Ascending aorta (tissue), 2 donors: ENCODE measurements at places on chromosomes 13 and 19. TPM values are rescaled to one million over a fixed set of nuclear protein-coding genes. Genes with fewer than 3 reads are reported as not detected.

DNA sequence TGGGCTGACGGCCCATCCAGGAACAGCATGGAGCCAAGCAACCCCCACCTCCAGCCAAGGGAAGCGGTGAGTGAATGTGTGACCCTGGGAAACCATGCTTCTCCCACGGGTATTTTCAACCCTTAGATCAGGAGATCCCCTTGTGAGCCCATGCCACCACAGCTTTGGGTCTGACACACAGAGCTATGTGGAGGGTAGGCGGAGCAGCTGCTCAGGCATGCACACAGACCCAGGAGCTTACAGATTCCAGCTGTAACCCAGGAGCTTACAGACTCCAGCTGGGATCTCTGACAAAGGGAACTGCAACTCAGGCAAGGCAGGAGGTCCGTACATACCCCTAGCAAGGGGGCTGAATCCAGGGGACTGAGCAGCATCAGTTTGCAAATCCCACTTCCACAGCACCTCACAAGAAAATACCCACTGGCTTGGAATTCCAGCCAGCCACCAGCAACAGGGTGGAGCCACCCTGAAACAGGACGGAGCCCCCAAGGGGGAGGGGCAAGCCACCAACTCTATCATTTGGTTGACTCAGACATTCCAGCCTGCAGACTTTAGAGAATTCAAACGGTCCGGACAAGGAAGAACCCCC is 40.8 kb upstream of the RFXAP start:
- DNase-seq = no peak

DNA sequence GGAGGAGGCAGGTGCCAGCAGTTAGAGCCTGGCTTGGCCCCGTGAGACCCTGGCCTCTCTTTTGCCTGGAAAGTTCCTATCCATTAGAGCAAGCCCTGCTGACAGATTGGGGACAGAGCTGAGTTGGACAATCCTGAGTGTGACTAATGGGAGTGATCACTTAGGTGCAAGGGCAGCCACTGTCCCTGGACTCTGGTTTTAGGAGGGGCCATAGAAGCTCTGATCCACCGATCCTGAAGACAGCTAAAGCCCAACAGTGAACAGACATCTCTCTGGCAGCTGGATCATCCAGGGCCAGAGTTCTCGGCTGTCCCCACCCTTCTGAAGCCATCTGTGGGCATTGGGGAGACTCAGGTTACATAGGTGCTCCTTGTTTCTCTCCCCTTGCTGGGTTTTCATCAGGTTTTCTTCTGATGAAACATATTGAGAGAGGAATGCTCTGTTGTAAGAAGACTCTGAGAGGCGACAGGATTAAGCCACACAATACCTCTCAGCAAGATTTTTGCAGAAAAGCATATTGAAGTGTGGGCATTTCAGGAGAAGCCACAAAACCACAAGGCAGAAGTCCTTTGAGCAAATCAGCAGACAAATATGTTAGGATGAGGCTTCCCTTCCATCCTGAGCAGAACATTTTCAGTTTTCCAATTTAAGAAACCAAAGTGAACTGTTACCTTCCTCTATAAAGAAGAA is 288.0 kb upstream of the MAB21L1 start:
- DNase-seq = no peak

ATP1A3 gene
- 1.1 TPM for total RNA-seq

- DNase-seq = no peak
Observed at GRCh38 chr19:1685046-1685445, 32.6 kb upstream of the TCF3 start.

DNA sequence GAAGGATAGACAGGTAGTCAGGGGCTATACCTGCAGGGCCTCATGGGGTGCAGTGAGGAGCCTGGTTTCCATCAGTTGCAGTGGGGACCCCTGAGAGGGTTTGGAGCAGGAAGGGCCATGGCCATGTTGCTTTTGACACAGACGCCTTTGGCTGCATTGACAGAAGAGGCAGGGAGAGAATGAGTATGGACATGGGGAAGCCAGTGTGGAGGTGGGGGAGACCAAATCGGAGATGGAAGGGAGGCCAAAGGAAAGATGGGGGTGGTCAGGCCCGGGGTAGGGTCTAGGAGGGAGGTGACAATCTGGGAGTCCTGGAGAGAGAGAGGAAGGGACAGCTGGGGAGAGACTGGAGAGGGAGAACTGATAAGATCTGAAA is 1.3 kb downstream of the HSD11B1L start:
- DNase-seq = no peak

DNA sequence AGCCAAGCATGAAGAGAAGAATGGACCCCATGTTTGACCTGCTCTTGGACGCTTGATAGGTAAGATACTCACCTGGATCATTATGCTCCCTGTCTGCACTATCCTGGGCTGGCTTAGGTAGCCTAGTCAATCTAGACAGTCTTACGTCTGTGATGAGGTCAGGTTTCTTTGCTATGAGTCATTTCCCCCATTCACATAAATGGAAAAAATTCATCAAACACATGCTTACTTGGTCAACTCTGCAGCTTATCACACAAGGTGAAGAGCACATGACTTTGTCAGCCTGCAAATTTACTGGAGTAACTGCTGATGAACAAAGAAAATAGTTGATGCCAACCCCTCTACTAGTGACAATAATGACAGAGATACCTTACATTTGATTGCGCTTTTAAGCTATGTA is 170.0 kb downstream of the NUFIP1 start:
- DNase-seq = no peak

GRCh38 chr19:38304866-38305429 is 897 bp downstream of the C19orf33 start:
- no peak for DNase-seq

TPTE2 gene
- total RNA-seq = not detected

- DNase-seq = no peak
Observed at GRCh38 chr13:77521194-77521593, 14.3 kb upstream of the SCEL start.

GRCh38 chr19:35000647-35001501 is 751 bp downstream of the GRAMD1A start:
- no peak for DNase-seq

DNA sequence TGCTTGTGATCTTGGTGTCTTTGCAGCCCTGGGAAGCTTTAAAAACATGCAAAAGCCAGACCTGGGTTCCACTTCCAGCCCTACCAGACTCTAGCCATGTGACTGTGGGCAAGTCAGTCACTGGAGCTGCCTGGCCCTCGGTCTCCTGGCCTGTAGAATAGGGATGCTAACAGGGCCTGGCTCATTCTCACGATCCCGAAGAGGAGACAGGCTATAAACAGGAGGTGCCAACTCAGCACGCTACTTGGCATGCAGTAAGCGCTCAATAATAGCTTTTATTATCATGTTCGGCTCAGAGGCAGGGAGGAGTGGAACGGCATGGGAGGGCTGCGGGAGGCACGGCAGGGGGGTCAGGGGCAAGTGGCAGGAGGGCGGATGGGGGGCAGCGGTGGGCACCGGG is 1.7 kb downstream of the CTXN1 start:
- DNase-seq = no peak

DNA sequence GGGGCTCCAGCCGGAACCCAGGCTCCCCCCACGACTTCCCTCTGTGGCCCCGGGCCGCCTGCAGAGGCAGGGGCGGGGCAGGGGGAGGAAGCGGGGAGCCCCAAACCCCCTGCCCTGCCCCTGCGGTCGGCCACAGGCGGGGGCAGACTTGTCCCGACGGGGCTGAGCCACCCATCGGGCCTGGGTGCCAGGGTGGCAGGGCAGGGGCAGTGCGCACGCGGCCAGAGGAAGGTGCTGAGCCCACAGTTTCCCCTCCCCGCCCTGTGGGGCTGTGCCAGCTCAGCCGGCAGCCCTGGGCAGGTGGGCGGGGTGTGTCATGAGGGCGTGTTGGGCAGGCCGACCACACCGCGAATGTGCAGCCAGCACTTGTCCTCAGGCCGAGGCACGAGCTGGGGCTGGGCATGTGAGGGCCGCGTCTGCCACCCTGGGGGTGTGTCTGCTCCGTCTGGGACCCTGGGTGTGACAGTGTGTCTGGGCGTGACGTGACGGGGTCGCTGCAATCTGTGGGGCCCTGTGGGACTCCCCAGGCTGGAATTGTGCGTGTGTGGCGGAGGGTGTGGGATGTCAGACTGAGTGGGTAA is 17.7 kb downstream of the CCDC97 start:
- no peak for DNase-seq

DNA sequence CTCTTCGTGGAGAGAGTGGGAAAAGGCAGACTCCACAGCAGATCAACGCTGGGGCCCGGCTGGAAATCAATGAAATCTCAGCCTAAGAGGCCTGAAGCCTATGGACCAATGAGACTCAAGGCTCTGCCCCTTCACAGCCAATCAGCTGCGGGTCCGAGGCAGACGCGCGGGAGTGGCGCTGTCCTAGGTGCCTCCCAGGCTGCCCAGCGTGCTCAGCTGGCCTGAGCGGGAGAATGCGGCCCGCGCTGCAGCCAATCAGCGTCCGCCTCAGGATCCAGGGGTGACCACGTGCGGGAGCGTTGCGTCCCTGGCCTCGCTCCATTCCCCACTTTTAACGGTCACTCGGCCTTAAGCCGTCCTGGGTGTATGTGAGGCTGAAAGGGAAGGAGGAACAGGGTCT is at the start of gene ZBTB32:
ZBTB32 (plus strand) TSS at position 341 of the 400 bp plus-strand sequence. CDS start 10,069 bp downstream, outside the sequence.
- no peak for DNase-seq

DNA sequence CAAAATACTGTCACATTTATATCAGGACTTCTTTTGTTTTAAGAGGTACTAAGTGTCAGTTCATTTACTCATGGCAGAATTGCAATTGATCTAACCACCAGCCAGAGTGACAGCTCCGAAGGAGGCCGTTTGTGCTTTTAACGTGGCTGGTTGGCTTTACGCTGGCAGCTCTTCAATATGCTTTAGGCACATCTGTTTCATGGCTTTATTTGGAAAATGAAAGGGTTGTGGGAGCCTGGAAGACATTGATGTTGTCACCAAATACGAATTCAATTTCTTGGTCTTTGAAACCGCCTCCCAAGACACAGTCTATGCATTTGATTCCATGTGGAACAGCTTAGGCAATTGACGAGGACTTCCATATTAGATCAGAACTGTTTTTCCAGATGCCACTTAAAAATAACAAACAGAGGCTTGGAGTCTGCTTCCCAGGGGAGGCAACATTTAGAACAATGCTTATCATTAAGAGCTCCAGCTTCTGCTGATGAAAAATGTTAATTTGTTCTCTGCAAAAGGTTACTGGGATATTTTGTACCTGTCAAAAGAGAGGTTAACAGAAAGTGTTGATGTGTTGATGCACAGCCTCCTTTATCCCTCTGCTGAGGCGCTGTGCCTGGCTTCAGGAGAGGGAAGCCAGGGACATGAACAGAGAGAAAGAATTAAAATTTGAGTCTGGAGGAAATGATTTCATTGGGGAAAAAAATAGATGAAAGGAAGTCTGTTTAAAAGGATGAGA is 64.0 kb upstream of the TNFRSF19 start:
- no peak for DNase-seq

- DNase-seq = no peak
Observed at GRCh38 chr13:31204592-31204991, 4.8 kb downstream of the B3GLCT start.

CEACAM5 gene
- not detected for total RNA-seq

GRCh38 chr13:40132249-40132648 is 476.8 kb downstream of the COG6 start:
- DNase-seq = no peak

- no peak for DNase-seq
Observed at GRCh38 chr13:40580566-40581276, 85.7 kb downstream of the FOXO1 start.

GRCh38 chr13:19586904-19587634 is 25.7 kb upstream of the TPTE2 start:
- no peak for DNase-seq

DNA sequence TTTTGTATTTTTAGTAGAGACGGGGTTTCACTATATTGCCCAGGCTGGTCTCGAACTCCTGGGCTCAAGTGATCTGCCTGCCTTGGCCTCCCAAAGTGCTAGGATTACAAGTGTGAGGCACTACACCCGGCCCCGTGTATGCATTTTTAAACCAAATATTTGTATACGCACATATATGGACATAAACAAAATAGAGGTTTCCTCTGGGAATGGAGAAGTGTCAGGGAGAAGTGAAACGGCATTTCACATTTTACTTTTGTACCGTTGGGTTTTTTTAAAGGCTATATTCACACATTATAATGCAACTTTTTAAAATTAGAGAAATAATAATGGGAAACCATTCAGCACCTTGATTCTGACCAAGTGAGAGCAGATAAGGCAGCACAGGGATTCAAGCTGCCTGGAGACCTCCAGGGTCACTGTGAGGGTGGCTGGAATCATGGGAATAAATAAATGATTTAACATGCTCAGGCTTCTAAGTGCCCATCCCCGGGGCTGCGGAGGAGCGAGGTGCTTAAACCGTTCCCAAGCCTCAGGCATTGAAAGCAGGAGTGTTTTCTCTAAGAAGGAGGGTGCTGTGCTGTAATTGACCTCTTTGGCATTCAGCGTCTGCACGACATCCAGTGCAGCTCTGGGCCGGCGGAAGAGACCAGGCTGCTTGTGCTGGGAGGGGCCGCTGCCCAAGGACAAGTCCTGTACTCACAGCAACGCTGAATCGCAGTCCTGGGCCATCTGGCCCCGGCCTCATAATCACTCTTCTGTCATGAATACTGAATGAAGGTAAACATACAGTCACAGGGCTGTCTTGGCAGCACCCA is 24.7 kb downstream of the GPR42 start:
- DNase-seq = no peak

IZUMO2 gene
- total RNA-seq = not detected

PLPP2 gene
- 55.3 TPM for total RNA-seq

DNA sequence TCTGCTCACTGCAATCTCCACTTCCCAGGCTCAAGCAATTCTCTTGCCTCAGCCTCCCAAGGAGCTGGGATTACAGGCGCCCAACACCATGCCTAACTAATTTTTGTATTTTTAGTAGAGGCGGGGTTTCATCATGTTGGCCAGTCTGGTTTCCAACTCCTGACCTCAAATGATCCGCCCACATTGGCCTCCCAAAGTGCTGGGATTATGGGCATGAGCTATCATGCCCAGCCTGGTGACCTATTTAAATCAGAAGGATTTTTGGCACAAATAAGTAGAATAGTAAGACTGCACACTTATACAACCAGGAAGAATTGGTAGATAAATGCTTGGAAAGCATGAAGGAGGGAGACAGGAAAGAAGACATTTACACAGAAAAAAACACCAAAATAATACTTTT is 53.4 kb upstream of the AKAP11 start:
- no peak for DNase-seq

- no peak for DNase-seq
Observed at GRCh38 chr19:1591421-1592023, 1.1 kb downstream of the MBD3 start.

TUBA3C gene
- not detected for total RNA-seq

SMIM44 gene
- not detected for total RNA-seq

- no peak for DNase-seq
Observed at GRCh38 chr13:110597041-110597689, 18.2 kb upstream of the NAXD start.

GRCh38 chr13:39411511-39411910 is 191.5 kb downstream of the LHFPL6 start:
- DNase-seq = no peak

- no peak for DNase-seq
Observed at GRCh38 chr19:16036941-16037340, 39.4 kb upstream of the TPM4 start.
